T-helper 22 cell (primary cell): ENCODE measurements at places on chromosomes 4 and X.

DNA sequence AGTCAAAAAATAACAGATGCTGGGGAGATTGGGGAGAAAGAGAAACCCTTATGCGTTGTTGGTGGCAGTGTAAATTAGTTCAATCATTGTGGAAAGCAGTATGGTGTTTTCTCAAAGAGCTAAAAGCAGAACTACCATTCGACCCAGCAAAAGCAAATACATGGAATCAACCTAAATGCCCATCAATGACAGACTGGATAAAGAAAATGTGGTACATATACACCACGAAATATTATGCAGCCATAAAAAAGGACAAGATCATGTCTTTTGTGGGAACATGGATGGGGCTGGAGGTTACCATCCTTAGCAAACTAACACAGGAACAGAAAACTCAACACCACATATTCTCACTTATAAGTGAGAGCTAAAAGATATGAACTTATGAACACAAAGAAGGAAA, 188.9 kb downstream of the CAMK2D start:
- no peak for DNase-seq

- DNase-seq: no peak
Measured at GRCh38 chrX:51836823-51837222, 56.6 kb upstream of the MAGED1 start.

DNA sequence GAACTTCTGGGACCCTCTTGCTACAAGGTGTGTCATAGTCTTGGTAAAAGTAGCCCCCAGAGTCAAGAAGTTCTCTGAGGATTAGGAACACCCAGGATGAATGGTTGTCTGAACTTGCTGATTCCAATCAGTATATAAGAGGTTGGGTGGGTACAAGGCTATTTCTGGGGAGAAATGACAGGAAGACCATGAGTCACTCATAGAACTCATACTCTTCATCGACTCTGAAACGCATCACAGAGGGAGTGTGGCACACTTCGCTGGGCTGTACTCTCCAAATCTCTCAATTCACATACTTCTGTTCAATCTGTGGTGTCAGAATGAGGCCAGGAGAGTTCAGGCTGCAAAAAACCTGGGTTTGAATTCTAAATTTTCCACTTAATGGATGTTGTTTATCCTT, 193.2 kb upstream of the LEF1 start:
- DNase-seq: no peak

DNA sequence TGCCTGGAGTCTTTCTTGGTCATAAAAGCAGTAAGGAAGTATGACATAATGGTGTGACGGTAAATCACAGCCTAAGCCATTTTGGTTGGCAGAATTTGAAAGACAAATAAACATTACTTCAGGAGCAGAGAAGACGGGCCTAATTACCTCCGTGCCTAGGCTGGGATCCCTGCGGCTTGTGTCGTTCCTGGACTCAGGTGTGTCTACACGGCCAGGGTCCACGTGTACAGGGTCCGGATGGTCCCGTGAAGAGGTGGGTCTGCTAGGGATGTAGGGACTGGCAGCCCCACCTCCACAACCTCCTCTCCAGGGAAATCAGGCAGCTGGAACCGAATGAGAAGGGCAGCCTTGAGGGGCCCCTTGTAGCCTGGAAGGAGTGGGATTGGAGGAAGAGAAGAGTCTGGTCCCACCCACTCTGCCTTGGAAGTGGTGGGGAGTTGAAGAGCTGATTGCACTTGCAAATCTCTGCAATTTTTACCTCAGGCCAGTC, 55.4 kb upstream of the PLAC1 start:
- no peak for DNase-seq

GRCh38 chr4:8071766-8072165, 86.8 kb downstream of the ABLIM2 start:
- DNase-seq: no peak

- no peak for DNase-seq
Measured at GRCh38 chr4:15587649-15588048, 67.5 kb downstream of the FBXL5 start.

DNA sequence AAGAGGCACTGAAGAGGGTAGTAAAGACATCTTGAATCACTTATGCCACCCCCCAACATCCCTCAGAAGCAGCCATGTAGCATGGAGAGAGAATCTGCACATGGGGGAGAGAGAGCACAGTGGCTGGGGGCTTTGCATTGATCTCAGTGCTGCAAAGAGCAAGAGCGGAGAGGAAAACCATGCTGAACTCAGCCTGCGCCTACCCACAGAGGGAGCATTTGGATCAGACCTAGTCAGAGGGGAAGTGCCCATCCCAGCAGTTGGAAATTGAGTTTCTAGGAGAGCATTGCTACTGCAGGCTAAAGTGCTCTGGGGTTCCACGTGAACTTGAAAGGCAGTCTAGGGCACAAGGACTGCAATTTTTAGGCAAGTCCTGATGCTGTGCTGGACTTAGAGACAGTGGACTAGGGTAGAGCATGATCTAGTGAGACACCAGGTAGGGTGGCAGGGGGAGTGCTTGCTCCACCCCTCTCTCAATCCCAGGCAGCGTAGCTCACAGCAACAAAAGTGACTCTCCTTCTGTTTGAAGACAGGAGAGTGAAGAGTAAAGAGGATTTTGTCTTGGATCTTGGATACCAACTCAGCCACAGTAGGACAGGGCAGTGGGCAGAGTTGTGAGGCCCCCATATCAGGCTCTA, 9.0 kb upstream of the PROM1 start:
- no peak for DNase-seq

GRCh38 chrX:107718156-107718621, 57.4 kb downstream of the TSC22D3 start:
- DNase-seq: peak; percentile 52
